Hematopoietic multipotent progenitor cell treated with erythropoietin and hydrocortisone succinate and interleukin-3 and kit ligand, for 4 days (in vitro differentiated cells): ENCODE measurements at places on chromosomes 7 and 10.
A peak's percentile ranks its signal among the peaks of the same experiment; 100 is the strongest.

DNA sequence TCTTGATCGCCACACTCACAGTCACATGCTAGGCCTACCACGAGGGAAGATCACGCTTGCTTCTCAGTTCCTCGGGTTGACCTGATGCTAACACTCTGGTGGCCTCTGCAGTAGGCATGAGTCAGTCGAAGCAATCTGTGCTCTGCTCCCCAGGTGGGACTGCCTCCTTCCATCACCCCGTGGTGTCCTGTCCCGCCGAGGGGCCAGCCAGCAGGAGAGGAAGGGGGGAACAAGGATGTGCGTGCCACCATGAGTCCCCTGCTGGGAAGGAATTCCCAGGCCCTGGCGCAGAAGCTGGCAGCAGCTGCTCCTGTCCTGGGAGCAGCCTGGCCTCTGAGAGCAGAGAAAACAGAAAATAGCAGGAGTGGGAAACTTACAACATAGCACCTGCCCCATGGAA is 695.0 kb upstream of the NRP1 start:
- DNase-seq: no peak

DNA sequence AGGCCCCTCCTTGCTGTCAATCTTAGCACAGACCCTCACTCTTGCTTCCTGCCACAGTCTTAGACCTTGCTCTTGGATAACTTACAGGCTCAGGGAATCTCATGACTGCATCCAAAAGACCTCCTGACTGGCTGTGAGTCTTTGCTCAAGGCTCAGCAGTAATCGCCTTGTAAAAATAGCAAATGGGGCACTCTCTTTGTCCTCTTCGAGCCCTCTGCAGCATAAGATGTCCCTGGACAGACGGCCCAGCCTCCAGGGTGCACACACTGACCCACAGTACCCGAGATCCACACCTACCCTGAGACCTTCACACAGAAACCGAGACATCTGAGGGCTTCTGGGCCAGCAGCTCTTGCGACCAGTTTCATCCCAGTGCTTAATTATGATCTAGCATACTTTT is 65.9 kb upstream of the DDC start:
- no peak for DNase-seq

GRCh38 chr10:113547426-113547825 is 5.4 kb upstream of the HABP2 start:
- DNase-seq: no peak

DNA sequence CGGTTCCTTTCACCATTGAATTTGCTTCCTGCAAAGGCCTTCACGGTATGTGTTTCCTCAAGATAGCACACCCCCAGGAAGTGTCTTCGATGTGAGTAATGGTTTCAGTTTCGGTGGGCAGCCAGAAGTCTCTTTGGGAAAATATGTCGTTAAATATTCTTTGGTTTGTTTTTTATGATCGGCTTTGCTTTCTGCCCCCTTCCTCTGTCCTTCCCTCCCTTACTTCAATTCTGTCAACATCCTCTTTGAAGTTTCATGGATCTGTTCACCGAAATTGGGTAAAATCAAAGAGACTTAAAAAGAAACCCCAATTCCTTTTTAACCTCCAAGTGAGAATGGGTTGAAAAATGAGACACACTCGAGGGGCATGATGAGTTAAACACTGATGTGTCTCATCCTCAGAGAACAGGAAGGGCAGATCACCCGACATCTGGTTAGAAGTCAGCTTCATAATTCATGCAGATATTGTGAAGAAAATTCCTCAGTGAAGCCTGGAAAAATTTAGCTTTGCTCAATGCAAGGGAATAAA is 170.8 kb upstream of the HABP2 start:
- DNase-seq: peak; percentile 91

DNA sequence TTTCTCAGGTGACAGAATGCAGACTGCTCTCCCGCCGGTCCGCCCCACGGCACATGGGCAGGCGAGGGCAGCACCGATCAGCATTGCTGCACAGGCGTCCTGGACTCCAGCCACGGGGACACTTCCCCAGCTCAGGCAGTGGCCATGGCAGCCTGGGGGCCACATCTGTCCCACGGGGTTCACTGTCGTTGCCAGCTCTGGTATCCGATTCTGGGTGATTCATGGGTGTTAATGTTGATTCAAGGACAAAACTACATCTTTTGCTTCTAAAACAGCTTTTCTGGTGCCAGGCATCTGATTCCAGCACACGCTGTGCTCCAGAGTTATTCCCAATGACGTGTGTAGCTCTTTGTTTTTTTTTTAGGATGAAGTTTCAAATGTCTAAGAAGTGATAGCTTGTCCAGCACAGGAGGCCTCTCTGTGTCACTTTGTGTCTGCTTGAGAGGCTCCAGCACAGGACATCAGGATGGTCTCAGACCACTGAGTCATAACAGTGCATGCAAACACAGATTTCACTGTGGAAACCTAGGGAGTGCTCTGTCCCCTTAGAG is 218.0 kb downstream of the WDR37 start:
- no peak for DNase-seq

DNA sequence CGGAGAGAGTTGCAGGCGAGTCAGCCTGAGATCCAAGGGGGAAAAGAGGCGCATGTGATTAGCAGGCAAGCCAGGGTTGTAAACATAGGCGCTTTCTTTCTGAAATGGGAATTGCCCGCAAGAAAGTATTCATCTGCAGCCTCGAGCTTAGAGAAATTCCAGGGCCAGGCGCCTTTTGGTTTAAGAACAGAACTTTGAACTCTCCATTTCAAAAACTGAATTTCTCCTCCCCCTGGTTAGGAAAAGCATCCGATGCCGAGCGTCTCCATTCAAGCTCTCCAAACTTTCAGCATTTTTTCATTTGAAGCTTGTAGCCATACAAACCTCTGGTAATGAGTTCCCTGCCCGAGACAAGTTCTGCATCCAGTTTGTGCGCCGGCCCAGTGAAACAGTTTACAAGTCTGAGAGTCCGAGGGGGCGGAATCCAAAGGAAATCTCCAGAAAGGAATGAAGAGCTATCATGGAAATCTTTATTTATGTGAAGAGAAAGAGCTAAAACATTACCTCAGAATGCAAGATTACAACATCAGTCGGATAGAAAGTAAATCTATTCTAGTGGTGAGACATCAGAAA is 69.9 kb downstream of the FAM204A start:
- no peak for DNase-seq

DNA sequence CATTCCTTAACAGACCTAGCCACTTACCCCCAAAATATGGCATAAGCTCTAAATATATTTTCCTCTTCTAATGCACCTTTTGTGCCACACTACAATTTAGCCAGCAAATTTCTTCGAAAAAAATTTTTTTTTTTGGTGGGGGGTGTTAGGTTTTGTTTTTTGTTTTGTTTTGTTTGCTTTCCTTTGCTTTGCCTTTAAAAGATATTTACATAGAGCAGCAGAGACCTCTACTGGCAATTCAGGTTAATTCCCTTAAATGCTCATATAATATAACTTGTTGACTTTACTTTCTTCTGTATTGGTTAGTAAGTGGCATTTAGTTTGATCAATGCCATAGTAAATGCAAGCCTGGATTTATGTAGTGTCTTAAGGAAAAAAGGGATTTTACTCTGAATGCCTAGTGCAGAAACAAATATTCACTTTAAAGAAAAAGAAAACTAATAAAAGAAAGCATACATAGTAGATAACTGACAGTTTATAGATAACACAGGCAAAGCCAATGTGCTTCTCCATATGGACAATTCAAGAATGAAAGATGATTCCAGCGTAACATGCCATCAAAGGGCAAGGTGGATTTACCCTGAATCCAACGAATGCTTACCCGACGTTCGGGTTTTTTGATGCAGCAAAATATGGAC is 1250.6 kb downstream of the GATA3 start:
- peak; percentile 65 for DNase-seq

DNA sequence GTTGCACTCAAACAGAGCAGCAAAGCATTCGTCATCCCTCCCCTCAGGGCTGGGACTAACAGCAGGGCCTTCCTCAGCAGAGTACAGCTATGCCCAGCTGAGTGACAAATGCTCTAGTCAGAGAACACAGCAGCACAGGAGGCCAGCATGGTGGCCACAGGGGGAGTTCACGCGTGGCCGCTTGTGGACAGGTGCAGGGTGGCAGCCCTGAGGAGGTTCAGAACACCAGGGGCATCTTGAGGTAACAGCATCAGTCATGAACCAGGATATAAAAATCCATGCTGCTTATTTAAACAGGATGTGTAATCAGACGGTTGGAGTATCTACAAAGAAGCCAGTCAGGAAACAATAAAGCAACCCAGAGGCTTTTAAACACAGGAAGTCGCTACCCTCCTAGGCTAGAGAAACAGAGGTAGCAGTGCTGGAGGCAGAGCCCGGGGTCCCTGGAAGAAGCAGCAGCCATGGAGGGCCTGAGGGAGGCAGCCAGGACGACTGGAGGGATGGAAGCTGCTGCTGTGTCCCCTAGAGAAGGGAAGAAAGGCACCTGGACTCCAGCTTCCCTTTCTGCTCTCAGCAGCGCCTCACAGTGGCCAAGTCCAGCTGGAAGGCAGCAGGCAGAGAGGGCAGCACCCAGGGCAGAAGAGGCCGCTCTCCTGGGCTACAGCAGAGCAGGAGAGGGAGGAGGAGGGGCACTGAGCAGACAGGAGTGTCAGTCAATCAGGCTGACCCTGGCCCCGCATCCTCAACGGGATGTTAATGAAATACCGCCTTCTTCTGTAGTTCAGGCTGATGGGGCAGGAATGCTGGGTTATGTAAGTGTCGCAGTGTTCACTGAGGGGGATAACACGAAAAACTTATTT is 70.8 kb upstream of the UCN3 start:
- DNase-seq: peak; percentile 78

DNA sequence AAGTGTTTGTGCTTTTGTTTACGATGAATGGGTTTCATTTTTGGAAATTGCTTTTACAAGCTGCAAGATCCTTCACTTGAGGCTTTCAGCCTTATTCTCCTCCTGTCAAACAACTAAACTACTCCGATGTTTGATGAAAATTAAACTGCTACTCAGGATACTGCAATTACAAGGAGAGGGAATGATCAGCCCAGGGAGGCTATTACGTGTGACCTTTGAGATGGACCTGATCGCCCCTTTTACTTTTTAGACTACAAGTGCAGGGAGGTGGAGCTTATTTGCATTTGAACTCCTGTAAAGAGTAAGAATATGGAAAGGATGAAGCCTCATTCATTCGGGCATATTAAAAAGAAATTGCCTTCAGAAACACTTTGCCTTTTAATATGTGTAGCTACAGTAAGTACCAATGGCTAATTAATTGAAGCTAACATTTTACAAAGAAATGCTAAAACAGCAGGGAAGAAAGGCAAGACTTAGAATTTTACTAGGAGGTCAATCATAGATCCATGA is 219.1 kb downstream of the PHTF2 start:
- DNase-seq: no peak

DNA sequence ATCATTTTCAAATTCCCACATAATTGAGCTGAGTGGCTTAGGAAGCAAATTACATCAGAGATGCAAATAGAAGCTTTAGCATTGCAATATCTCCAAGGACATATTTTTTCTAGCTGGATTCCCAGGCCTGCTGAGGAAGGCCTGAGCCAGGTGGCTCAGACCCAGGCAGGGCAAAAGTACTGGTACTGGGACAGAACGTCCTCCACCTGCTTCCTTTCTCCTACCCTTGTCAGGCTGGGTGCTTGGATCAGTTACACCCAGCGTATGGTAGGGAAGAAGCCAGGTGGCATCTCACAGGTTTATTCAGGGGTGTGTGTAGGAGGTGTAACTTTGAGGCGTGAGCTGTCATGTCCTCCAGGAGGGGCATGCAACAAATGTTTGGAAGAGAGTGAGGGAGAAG is 3.0 kb upstream of the PANK1 start:
- no peak for DNase-seq

GRCh38 chr7:33799766-33800165 is 105.6 kb upstream of the BMPER start:
- no peak for DNase-seq

DNA sequence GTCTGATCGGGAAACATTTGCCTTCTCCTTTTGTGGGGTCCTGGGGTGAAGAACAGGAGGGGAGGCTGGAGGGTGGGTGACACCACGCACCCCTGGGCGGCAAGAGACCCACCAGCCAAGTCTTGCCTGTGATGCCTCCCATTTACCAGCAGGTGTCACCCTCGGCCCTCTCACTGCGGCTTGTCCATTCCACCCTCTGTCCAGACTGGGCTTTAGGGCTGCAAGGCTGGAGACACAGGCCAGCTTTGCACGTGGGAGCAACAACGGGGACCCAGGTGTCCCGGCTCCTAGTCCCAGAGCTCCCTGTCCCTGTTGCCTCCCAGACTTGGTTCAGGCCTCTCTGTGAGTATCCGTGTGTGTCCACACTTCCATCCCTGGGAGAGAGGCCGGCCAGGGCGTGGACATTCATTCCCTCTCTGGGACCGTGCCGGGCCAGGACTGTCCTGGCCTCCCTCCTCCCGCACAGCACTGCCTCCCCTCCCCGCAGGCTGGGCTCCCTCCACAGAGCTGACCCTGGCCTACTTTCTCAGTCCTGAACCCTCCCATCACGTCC is 36.2 kb upstream of the GTF2IRD1 start:
- DNase-seq: peak; percentile 74

DNA sequence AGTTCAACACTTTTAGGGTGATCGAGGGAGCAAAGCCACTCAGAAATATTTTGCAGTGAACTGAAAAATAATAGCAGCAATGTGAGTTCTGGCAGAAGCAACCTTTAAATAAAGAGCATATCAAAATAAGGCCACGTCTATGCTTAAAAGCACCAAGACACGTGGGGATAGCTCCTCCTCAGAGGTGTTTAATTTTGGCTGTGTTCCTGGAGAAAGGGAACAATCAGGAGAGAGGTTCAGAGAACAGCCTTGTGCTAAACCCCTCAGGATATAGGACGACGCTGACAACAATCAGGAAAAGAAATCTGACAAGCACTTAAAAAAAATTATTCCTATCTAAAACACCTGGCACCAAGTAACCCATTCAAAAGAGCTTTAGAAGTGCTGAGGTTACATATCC is 471.9 kb upstream of the CELF2 start:
- no peak for DNase-seq

DNA sequence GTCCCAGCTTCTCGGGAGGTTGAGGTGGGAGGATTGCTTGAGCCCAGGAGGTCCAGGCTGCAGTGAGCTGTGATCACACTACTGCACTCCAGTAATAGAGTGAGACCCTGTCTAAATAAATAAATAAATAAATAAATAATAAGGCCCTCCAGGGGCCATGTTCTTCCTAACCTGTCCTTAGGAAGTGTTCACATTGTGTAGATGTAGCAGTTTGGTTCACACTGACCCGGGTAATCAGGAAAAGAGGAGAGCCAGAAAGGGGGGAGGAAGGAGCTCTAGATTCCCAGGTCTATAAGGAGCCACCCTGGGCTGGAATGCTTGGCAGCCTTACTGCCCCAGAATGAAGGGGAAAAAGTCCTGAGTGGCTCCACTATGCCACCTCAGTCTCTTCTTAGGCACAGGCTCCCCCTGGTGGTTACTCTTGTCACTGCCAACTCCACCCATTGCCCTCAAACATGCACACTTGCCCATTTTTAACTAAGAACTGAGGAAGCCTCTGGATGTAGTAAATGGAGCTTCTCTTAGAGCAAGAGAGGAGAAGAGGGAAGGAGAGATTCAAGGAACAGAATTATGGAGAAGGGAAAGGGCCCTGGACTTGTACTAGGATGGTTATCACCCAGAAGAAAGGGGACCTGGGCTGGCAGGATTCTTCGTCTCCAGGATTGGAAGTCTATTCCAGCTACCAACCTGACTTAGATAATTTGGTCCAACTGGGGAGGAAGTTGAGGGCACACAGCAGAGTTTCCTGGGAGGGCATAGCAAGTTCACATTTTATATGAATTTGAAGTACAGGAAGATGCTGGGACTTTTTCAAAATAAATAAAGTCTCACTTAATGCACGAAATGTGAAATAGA is 7.8 kb downstream of the HPS6 start:
- DNase-seq: peak; percentile 92

- peak; percentile 29 for DNase-seq
Observed at GRCh38 chr7:135161669-135162068, 8.8 kb downstream of the CYREN start.

GRCh38 chr7:35015346-35015859 is 21.9 kb downstream of the DPY19L1 start:
- DNase-seq: no peak
